ENCODE measurements at places on chromosomes 3 and 15.

DNA sequence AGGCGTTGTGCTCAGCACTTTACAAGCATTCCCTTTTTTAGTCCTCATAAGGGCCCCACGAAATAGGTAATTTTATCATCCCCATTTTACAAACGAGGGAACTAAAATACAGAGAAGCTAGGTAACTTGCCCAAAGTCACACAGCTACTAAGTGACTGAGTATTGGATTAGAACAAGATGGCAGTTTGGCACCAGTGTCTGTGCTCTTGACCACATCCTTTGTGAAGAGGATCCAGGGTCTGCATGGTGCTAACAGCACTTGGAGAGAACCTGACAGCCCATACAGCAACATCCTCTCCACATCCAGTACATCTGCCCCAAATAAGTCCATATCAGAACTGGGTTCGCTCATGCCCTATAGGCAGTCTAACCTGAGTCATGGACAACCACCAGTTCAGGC lies 21.8 kb upstream of the DAPK2 start:
- DNase-seq, result no peak

GRCh38 chr3:134065252-134066157 lies 35.8 kb upstream of the SLCO2A1 start:
- no peak for DNase-seq

DNA sequence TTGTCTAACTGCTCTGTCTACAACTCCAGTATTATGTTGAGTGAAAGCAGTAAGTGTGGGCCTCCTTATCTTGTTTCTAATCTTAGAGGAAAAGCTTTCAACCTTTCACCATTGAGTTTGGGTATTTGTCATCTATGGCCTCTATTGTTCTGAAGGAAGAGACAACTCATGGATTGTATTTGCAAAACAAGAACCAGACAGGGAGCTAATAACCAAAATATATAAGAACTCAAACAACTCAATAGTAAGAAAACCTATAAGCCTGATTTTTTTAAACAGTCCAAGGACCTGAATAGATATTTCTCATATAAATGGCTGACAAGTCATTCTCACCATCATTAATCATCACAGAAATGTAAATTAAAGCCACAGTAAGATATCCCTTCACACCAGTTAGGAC lies 113.0 kb downstream of the TAFA4 start:
- DNase-seq, result no peak

DNA sequence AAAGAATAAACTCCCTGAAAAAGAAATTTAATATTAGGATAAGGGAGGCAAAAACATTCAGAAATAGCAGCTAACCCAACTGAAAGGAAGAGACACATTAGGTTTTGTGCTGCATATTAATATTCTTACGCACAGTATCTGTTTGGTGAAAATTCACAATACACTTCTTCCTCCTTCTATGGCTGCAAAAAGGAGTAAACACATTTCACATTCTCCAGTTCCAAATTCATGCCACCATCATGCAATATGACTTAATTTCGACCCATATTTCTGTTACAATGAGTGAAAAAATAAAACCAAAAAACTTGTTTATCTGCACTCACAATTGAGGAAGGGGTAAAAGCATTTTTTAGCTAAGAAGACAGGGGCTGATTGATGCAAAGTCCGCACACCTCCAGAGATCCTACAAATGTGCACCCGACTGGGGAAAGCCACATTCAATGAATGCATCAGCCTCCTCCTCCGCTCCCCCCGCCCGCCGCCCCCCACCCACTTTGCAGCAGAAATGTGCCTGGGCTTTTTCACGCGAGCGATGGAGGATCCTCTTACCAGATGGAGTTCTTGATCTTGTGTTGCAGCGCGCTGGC lies 1.0 kb downstream of the RFX7 start:
- no peak for DNase-seq

DNA sequence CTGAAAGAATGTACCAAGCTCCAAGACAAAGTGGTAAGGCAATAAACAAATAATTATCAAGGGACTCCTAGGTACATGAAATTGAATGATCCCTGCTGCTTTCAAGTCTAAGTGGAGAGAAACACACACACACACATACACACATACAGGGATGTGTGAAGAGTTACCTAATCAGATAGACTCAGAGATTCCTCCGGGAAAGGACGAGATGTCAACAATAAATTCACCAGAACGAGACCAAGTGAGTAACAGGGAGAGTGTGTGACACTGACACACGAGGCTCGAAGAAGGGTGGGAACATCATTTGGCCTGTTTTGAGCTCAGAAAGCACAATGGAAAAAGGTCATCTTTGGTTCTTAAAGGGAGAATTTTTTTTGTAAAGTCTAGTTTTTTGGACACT lies 13.4 kb downstream of the LRIG1 start:
- no peak for DNase-seq
